ENCODE measurements at places on chromosomes 5 and 9.
A peak's percentile ranks its signal among the peaks of the same experiment; 100 is the strongest.

GRCh38 chr9:136160995-136161610, 42.4 kb upstream of the TMEM250 start:
- DNase-seq = no peak

DNA sequence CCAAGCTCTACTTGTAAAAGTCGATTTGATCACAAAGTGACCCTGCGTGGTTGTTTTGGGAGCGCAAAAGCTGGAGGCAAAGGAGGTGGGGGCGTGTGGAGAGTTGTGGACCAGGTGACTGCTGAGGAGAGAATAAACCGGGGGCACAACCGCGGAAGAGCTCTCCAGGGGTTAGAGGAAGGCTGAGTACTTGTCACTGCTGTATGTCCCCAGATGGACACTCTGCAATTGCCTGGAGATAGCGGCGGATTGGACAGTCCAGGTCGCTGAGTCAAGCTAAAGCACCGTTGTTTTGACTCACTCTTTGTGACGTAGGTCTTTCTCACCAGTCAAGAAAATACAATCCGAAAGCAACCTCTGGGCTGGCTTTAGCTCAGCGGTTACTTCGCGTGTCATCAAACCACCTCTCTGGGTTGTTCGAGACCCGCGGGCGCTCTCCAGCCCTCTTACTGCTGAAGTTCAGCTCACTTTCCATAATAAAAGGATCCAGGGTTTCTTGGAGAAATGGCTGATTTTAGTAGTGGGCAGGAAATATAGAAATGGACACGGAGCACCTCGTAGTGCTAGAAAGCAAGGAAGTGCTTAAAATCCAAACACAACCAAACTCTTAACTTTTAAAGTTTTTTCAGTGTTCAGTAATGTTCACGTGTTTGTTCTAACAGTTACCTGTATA, 25.7 kb downstream of the ZMAT2 start:
- DNase-seq = peak; percentile 50

GRCh38 chr9:111730937-111731567, 63.7 kb downstream of the SHOC1 start:
- no peak for DNase-seq

DNA sequence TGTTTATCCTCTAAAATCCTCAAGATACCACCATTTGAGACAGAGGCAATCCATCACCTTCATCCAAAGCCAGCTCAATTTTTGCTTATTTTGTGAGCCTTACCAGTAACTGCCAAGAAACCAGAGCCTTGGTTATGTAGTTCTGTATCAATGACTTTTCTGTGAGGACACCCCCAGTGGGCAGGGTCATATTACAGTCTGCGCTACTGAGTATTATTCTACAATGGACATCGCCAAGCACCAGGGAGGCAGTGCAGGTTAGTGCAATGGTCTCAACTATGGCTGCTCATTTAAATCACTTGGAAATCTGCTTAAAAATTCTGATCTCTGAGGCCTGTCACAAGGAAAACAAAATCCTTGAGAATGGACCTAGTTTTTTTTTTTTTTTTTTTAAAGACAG, 90.5 kb upstream of the NIPAL4 start:
- DNase-seq = no peak

DNA sequence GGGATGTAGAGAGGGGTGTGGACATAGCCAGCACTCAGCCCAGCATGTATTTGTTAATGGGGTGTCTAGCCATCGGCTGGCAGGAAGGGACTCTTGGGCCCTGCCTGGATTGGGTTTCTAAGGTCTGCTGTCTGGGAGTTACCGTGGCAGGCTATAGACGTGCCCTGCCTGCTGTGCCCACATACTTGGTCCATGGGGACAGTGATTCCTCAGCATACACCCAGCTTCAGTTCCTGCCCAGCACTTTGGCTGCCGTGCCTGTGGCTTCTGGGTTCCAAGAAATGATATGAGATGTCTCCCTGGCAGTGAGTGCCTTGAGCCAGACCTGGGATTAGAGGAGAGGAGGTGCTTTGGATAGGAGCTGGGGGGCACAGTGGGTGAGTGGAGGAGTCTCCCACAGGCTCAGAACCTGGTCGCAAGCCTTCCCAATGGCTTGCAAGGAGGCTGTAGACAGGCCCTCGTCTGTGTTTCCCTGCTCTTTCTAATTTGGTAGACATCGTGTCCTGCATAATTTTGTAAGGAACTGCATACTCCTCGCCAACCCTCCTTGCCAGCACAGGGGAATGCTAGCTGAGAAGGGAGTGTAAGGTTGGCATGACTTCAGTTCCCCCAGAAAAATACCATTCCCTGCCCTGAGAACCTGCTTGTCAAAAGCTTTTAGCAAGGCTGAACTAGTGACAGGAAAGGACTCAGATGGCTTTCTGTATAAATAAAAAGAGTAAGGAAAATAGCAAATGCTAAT, 287.9 kb downstream of the ZSWIM6 start:
- DNase-seq = no peak

GRCh38 chr9:87181670-87182069, 234.4 kb upstream of the GAS1 start:
- no peak for DNase-seq

- no peak for DNase-seq
Measured at GRCh38 chr5:125065741-125066140, 319.3 kb upstream of the ZNF608 start.

- DNase-seq = no peak
Measured at GRCh38 chr5:89628876-89629635, 746.1 kb upstream of the MEF2C start.

GRCh38 chr5:60541980-60542379, 158.0 kb downstream of the DEPDC1B start:
- no peak for DNase-seq

- DNase-seq = no peak
Measured at GRCh38 chr9:18330401-18331309, 143.3 kb upstream of the ADAMTSL1 start.

DNA sequence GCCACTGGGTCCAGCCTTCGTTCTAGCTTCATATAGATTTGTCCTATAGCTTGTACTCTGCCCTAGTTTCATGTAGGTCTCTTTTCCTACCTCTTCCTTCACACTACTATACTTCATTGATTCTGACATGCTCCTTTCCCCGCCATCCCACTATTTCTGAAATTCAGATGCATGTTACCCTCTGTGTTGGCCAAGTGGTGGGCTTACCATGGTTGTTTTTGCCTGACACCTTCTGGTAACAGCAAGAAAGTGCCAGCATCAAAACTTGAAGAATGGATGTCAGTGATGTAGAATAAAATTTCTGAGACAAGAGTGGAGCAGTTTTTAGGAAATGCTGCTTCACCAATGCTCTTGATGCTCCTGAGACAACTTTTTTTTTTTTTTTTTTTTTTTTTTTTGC, 19.5 kb upstream of the SERINC5 start:
- no peak for DNase-seq

GRCh38 chr5:14144586-14145434, 1.7 kb downstream of the TRIO start:
- peak; percentile 46 for DNase-seq

DNA sequence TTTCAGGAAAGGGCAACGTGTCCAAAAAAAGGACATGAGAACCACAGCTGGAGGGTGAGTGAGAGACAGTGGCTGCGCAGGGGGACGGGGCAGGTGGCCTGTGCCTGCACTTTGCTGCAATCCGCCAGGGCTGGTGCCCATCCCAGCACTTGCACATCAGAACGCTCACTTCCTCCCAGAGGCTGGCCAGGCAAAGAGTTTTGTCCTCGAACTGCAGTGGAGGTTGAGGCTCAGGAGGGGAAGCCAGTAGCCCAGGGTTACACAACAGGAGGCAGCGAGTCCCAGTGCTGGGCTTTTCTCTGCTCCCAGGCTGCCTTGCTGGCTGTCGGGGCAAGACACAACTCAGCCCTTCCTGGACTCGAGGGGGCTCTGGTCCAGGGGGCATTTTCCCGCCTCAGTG, 33.1 kb downstream of the CRB2 start:
- no peak for DNase-seq

DNA sequence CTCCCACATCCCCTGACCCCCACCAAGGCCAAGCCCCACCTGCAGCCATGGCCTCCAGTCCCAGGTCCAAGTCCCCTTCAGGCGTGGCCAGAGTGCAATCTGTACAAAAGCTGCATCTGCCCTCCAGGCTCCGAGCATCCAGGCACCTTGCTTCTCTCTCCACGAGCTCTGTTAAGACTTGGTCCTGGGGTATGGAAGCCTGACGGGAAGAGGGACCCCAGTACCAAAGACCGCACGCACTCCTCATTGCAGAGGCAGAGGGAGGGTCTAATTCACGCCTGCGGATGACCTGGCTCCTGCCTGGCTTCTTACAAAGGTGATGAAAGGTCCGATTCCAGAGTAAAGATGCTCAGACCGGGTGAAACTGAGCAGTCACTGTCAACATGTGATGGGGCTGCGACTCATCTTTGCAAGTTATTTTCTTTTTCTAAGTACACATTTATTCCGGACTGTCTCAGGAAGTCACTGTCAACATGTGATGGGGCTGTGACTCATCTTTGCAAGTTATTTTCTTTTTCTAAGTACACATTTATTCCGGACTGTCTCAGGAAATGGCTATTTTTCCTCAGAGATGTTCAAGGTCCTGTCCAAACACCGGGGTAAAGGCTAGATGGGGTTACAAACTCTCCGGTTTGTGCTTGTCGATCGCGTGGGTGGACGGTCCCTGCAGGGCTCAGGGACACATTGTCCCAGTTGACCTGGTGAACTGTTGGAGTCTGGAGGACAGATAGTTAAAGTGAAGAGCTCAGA, 252.0 kb upstream of the IRX4 start:
- DNase-seq = no peak

- no peak for DNase-seq
Measured at GRCh38 chr5:23591250-23591649, 83.8 kb downstream of the PRDM9 start.

GRCh38 chr5:34487956-34488355, 168.2 kb upstream of the RAI14 start:
- no peak for DNase-seq

DNA sequence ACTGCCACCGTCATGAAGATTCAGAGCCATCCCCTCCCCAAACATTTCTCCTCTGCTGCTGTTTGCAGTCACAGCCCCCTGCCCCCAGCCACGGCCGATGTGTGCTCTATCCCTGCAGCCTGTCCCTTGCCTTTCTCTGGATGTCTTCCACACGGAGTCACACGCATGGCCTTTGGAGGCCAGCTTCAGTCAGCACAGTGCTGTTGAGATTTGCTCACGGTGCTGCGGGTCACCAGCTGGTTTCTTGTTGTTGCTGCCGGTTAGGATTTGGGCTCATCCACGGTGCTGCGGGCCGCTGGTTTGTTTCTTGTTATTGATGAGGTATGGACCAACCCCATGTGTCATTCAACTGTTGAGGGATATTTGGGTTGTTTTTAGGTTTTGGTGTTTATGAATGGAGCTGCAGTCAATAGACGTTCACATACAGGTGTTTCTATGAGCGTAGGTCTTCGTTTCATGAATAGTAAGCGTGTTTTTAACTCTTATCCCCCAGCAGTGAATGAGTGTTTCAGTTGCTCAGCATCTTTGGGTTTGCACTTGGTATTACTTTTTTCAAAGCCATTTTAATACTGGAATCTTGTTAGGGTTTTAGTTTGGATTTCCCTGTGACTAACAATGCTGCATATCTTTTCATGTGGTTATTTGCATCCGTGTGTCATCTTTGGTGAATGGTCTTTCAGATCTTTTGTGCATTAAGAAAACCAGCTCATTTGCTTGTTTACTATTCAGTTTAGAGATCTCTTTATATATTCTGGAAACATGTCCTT, 57.6 kb downstream of the AHRR start:
- DNase-seq = peak; percentile 1

- peak; percentile 29 for DNase-seq
Measured at GRCh38 chr5:62720031-62720441, 141.4 kb downstream of the LRRC70 start.

DNA sequence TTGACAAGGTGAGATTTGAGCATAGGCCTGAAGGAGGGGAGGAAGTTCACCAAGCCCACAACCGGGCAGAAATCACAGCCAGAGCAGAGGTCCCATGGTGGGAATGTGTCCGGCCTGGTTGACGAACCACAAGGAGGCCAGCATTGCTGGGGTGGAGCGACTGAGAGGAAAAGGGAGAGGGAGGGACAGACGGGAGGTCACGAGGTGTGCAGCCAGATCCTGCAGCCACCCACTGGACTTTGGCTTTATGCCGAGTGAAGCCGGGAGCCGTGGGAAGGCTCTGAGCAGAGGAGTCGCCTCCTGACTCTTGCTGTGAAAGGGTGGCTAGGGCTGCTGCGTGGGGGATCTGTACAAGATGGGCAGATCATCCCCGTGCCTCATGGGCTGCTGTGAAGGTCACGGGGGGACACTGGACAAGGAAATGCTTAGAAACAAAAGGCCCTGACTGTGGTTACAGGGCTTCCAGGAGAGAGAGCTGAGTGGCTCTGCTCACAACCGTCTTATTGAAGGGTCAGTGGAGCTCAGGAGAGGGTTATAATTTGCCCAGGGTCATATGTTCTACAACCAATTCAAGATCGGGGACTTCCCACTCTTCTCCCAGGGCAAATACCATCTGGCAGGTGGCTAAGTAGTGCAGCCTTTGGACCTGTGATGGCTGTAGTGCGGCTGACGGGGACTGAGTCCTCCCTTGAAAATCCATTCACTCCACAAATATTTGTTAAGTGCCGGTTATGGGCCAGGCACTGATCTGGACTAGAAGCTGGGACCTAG, 15.6 kb upstream of the CD74 start:
- no peak for DNase-seq

DNA sequence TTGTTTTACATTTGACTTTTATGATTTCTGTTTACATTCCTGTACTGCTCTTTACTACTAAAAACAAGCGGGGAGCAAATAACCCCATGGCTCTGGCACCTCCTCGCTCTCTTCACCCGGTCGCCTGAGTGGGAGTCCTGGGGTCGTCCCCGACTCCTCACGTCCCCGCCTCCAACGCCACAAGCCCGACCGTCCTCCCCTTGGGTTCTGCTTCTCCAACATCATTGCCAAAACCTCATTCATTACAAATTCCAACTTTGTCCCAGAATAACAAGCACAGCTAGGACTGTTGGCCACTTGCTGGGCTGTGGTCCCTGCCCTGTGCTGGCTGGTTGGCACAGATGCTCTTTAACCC, 35.1 kb downstream of the MRPL36 start:
- DNase-seq = no peak

DNA sequence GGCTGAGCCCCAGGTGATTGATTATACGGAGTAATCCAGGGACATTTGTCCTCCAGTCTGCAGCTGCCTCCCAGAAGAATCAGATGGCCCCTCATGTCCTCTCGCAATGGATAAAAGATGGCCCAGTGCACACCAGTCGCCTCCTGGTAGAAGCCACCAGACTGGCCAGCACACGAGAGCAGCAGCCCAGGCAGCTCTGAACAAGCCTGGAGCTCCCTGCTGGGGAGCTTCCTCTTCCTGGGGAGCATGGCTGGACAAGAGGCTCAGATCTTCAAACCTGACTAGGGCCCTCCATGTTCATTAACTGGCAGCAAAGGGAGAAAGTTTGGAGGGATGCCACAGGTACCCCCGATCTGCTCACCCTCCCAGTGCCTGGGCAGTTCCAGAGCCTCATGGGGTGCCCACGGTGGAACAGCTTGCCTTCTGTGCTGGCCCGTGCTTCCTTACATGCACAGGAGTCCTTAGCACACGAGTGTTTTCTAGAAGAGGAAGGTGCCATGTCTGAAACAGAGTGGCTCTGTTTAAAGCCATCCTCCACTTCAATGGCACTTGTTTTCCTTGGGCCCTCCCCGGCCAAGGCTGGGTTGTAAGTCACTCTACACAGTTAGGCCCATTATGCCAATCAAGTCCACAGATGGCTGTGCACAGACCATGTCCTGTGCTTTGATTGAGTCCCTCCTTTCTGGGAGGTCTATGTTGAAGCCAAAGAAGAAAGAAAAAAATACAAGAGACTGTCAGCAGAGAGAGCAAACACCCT, 75.6 kb downstream of the PRRT1B start:
- DNase-seq = no peak

GRCh38 chr5:89081360-89081759, 198.4 kb upstream of the MEF2C start:
- DNase-seq = no peak
